ENCODE measurements at places on chromosomes 12 and 14.

GRCh38 chr14:39548358-39548757 lies 116.1 kb upstream of the FBXO33 start:
- DNase-seq: no peak

DNA sequence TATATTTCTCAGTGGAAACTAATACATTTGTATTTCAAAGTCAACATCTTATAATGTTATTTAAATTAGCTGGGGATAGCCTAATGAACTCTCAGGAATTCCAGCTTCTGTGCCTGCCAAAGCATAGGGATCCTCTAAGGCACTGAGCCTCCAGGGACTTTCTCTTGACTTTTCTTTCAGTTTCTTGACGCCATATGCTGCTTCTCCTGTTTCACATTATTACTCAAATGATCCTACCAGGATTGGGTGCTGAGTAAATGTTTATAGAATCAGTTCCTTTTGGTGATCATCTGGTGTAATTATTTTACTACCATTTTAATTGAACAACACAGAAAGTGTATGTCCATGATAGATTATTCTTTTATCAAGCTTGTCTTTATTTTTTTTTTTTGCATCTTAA lies 7.9 kb downstream of the METTL25 start:
- no peak for DNase-seq

DNA sequence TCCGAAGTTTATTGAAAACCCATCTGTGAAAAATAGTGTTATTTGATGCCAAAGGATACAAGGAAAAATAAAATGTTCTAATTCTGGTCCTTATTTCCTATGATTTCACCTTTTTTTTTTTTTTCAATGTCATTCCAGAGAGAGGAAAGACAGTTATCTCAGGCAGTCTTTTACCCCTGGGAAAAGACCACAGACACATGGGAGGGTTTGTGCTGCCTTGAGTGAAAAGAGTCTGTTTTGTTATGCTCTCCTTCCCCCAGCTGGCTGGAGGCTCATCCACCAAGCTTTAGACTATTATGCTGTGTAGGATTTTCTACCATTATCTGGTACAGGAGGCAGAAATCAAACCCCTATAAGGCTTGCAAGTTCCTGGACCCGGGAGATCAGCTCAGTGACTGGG lies 151.8 kb downstream of the CRADD start:
- peak; percentile 75 for DNase-seq

DNA sequence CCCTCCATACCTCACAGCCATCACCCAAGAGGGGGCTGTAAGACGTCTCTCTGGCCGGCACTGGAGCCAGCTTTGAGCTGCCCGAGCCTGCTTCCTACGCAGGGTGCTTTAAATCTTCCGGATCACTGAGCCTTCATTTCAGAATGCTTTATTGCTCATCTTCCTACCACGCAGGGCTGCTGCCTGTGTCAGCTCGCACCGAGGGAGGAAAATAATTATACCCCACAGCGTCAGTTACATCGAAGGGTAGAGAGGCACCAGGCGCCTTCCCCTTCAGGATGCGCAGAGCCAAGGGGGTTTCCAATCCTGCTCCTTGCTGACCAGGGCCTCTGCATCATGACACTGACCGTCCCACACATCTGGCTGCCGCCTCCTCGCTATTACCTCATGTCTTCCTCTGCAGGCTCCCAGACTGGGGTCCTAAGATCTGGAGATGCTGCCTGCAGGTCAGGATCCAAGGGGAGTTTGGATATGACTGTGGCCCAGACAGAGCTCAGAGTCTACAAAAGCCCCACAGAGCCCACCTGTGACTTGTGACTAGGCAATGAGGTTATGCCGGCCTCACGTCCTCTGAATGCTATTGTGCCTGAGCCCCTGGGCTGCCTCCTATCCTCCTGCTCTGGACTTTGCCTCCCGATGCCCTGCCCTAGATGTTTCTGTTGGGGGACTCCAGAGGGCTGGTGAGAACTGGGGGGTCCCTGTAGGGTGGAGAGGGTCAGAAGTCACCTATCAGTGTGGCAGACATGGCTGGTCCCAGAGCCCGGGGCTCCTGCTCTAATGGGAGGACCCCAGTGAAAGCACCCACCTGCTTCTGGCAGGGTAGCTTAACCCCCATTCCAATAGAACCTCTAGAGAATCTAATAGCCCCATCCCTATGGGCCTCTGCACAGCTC lies 220.3 kb upstream of the RTL1 start:
- peak; percentile 74 for DNase-seq

GRCh38 chr14:73324533-73324932 lies 87.2 kb downstream of the PAPLN start:
- no peak for DNase-seq

DNA sequence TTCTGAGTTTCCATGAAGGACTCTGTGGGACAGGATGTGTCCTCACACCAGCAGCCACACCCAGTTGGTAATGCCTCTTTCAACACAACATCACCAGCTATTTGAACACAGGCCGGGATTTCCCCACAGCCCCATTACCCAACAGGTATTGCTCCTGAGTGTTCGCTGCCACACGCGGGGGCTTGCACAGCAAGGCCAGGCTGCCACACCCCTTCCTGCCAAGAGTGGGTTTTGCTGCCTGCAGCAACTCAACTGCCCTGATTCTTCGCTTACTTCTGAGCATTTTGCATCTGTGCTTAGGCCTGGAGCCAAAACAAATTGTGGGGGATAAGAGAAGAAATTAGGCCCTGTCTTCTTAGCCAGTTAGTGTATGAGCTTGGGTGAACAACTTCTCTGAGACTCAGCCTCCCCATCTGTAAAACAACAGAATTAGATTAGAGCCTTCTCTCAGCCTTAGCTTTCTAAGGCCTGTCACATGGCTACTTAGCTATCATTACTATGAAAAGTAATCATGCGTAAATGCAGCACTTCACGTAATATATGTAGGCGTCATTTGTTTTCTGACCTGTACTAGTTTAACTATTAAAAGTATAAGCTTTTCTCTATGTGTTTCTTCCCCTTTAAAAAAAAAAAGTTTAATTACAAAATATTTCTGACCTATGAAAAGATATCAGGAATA lies 20.0 kb downstream of the CKAP4 start:
- DNase-seq: peak; percentile 88

Data from vagina (tissue), 2 donors.